ENCODE measurements at places on chromosomes 12 and 14. TPM values are rescaled to one million over a fixed set of nuclear protein-coding genes. Genes with fewer than 3 reads are reported as not detected.

The ANO2 gene
- total RNA-seq, result 16.4 TPM

The CLEC4A gene
- 1.9 TPM for total RNA-seq

The IFNG-AS1 gene
- total RNA-seq, result not detected

The OAS2 gene
- total RNA-seq, result 12.5 TPM

The KCNK10 gene
- not detected for total RNA-seq

The SLC25A21 gene
- total RNA-seq, result 1.00 TPM

The ARG2 gene
- total RNA-seq, result 5.1 TPM

The KRT86 gene
- total RNA-seq, result not detected
